ENCODE measurements at places on chromosomes 5 and 9.

DNA sequence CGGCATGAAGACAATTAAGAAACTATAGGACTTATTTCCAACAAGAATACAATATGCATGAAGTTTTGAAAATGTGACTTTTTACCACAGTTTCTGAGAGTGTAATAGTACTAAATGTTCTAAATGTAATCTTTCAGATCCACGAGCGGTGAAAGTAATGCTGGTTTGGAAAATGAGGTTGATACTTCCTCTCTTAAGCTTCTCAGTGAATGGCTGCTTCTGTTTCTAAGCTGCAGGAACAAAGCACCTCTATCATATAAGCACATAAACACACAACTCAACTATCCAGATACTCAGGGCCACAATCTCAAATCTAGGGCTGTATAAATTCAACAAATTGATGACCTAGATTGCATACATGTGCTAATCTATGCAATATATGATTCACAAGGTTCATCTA, 78.3 kb downstream of the LIFR start:
- DNase-seq: no peak

- no peak for DNase-seq
Measured at GRCh38 chr5:32044939-32045338, 129.2 kb downstream of the GOLPH3 start.

- DNase-seq: no peak
Measured at GRCh38 chr5:151864061-151864748, 60.4 kb downstream of the GLRA1 start.

DNA sequence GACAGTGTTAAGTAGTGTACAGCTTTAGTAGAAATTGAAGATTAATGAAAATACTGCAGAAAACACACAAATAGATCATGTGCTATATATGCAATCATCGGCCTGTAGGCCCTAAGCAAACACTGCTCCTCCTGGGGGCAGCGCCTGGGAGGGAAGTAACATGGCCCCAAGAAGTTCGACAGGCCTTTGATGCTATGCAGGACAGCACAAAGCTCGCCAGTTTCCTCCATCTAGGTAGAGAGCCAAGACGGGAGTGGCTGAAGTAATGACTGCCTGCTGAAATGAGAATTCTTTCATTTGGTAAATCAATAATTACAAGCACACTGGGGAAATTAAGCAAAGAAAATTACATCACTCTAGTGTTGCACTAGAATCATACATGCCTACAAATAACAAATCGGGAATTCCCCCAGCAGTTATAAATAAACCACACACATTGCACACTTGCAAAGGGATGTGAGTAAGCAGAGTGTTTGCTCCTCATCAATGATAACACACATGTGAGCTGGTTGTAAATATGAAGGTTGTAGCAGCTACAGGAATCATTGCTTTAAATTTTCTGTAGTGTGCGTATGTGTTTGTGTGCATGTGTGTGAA, 219.9 kb upstream of the NFIL3 start:
- no peak for DNase-seq

- no peak for DNase-seq
Measured at GRCh38 chr9:71213633-71214032, 92.2 kb upstream of the TRPM3 start.

GRCh38 chr5:159531554-159532105, 201.3 kb upstream of the IL12B start:
- no peak for DNase-seq

DNA sequence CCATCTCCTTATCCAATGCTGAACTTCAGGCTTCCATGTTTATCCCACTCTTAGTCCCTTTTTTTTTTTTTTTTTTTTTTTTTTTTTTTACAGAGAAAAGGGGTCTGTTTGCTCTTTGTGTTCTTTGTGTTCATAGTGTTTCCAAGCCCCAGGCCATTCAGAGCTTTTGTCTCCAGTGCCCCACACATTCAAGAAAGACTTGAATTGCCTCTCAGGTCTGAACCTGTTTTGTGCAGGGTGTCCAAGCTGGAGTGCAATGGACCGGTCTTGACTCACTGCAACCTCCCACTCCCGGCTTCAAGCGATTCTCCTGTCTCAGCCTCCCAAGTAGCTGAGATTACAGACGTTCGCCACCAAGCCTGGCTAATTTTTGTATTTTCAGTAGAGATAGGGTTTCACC, 191.2 kb downstream of the PALM2AKAP2 start:
- DNase-seq: no peak

GRCh38 chr5:25849270-25849669, 1189.1 kb downstream of the CDH9 start:
- DNase-seq: no peak

GRCh38 chr9:129432297-129433154, 188.4 kb downstream of the C9orf50 start:
- no peak for DNase-seq
